ENCODE measurements at places on chromosomes 7 and 10. TPM values are rescaled to one million over a fixed set of nuclear protein-coding genes. Genes with fewer than 3 reads are reported as not detected.

SNX8 gene
- total RNA-seq: 9.9 TPM

CALHM3 gene
- not detected for total RNA-seq

SKIDA1 gene
- 0.73 TPM for total RNA-seq

TET1 gene
- 1.5 TPM for total RNA-seq

PTF1A gene
- not detected for total RNA-seq

OR2F1 gene
- not detected for total RNA-seq

GPR15LG gene
- total RNA-seq: not detected

LRMDA gene
- total RNA-seq: not detected

CLDN12 gene
- total RNA-seq: 5.7 TPM

ABCB1 gene
- total RNA-seq: 27.1 TPM

CNTNAP2 gene
- 0.20 TPM for total RNA-seq

ANXA11 gene
- 211 TPM for total RNA-seq

HOXA1 gene
- total RNA-seq: 0.73 TPM

OLAH gene
- total RNA-seq: not detected

C10orf105 gene
- 0.12 TPM for total RNA-seq

PDE6C gene
- total RNA-seq: not detected

LRRTM3 gene
- not detected for total RNA-seq

MYO1G gene
- total RNA-seq: 94.2 TPM

NUTM2E gene
- total RNA-seq: 1.1 TPM

TACC2 gene
- not detected for total RNA-seq

GOLGA7B gene
- total RNA-seq: 7.6 TPM

TMEM176A gene
- 2.6 TPM for total RNA-seq

MSMB gene
- not detected for total RNA-seq

CASD1 gene
- total RNA-seq: 27.3 TPM

LBX1 gene
- not detected for total RNA-seq

ZNF12 gene
- total RNA-seq: 49.6 TPM

TMEM236 gene
- total RNA-seq: 0.17 TPM

ELN gene
- not detected for total RNA-seq

PTTG1IP2 gene
- total RNA-seq: not detected

GPR26 gene
- not detected for total RNA-seq

FAM25C gene
- total RNA-seq: not detected

EBLN1 gene
- total RNA-seq: not detected

NCF1 gene
- 5.0 TPM for total RNA-seq

SPOCK2 gene
- 556 TPM for total RNA-seq

ACTR3C gene
- total RNA-seq: 17.8 TPM

GIMAP1 gene
- total RNA-seq: 97.6 TPM

Data from CD4-positive, alpha-beta memory T cell (primary cell).